Testis (tissue), 5 donors: ENCODE measurements at places on chromosomes 6 and 20.

DNA sequence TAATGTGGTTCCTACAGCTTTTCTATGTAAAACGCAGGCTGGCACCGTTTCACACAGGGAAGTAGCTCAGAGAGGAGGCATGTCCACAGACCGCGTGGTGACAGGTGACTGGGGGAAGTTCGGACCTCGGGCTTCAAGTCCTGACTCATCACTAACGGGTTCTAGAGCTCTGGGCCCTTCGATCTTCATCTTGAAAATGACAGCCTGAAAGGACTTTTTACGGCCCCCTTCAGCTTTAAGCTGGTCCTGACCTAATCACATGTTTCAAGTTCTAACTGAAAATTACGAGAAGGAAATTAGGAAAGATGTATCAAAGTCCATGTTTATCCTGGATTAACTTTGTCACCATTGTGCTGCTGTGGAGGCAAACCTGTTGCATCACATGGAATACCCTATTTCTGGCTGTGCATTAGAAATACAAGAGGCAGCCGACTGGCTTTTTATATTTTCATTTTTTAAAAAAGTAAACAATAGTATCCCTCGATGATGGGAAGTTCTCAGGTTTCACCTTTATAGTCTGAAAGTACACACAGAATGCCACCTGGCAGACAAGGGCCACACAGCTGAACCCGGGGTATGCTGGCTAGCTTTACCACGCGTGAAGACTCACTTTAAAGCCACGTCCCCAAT is 2.0 kb downstream of the MAN1A1 start:
- DNase-seq = peak; percentile 25

DNA sequence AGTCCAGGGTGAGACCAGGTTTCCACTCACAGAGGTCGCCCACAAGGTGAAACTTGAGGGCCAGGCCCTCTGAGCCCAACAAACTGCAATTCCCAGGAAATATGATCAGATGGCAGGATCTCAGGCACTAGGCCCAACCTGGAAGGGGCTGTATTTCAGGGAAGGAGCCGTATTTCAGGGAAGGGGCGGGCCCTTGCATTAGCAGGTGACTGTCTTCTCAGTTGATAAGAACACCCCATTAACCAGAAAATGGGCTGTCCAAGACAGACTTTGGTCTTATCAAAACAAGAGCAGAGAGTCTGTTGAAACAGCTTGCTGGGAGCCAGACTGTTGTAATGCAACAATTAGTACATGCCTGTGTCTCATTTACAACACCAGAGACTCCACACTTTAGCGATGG is 10.9 kb upstream of the BNIP5 start:
- no peak for DNase-seq

- peak; percentile 41 for DNase-seq
Observed at GRCh38 chr6:31083742-31084354, 28.5 kb downstream of the C6orf15 start.

- peak; percentile 90 for DNase-seq
Observed at GRCh38 chr20:49635166-49635565, 67.2 kb upstream of the PTGIS start.

GRCh38 chr6:50992704-50993625 is 174.3 kb downstream of the TFAP2B start:
- no peak for DNase-seq

- no peak for DNase-seq
Observed at GRCh38 chr6:60668428-60668827, 1617.6 kb downstream of the KHDRBS2 start.

- DNase-seq = no peak
Observed at GRCh38 chr6:149166336-149166735, 151.2 kb upstream of the TAB2 start.

GRCh38 chr20:59945731-59946130 is 5.5 kb downstream of the FAM217B start:
- DNase-seq = no peak

DNA sequence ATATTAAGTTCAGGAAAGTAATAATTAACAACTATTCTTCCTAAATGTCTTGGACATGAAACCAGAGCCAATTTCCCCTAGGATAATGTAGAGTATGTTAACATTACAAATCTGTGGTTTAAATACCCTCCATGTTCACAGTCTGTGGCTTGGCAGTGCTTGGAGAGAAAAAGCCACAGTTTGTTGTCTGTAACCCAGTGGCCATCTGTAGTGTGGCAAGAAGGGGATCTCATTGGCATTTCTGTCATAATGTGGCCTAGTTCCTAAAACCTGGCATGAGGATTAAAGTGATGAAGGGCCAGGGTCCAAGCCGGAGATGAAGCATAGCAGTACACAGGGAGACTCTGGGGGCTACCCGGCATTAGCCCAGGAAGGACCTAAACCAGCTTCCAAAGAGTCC is 31.2 kb downstream of the SYNE1 start:
- no peak for DNase-seq

DNA sequence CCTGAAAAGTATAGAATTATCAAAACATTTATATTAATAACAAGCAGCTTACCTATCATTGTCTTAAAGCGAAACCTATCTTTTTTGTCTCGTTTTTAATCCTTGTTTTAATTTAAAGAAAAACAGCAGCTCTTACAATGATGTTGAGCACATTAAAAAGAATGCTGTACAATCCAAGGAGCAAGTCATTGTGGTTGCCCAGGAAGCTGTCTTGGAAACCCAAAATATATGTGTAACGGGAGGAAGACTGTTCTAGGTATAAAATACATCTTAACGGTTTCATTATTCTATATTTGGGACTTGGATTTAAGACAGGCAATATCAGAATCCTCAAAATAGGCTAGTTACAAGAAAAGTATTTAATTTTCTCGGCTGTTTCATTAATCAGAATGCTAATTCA is 21.7 kb downstream of the ZNF133 start:
- DNase-seq = no peak

DNA sequence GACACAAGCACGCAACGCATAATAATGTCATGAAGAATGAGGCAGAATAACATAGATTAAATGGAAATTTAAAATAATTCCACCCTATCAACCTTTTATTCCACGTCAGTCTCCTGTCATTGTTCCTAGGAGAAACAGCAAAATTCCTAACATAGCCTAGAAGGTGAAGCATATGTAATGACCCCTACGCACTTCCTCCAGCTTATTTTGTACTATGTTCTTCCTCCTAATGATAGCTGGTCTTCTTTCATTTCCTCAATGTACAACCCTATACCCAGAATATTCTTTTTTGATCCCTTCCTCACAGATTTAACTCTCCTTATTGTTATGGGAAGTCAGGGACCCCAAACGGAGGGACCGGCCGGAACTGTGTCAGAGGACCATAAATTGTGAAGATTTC is 122.0 kb upstream of the CARMIL1 start:
- DNase-seq = no peak

DNA sequence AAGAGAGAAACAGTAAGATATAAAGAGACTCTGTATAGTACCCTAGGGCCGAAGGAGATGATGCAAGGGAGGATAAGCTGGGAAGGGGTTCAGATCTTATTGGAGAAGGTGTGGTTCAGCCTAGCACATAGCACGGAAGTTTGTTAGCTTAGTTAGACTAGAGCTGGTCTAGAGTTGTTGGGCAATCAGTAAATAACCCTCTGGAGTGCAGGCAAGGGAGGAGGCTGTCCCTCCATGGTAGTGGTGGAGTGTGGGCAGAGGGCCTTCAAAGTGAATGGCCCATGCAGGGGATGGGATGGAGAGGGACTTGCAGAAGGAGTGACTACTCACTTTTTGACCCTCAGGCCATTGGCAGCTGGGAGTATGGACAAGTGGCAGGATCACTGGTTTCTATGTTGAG is 20.0 kb downstream of the TULP4 start:
- no peak for DNase-seq

- no peak for DNase-seq
Observed at GRCh38 chr6:37097335-37097734, 72.6 kb upstream of the PIM1 start.

DNA sequence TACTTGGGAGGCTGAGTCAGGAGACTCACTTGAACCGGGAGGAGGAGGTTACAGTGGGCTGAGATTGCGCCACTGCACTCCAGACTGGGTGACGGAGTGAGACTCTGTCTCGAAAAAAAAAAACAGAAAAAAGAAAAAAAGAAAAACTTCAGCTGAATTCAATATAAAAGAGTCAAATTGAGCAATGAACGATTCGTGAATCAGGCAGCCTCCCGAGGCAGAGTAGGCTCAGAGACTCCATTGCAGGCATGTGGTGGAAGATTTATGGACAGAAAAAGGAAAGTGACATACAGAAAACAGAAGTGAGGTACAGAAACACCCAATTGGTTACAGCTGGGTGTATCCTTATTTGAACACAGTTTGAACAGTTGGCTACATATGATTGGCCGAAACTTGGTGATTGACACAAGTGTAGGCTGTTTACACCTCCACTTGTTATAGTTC is 56.3 kb downstream of the HLA-DPB1 start:
- no peak for DNase-seq

GRCh38 chr20:1528811-1529210 is 28.7 kb downstream of the SIRPD start:
- no peak for DNase-seq

- DNase-seq = no peak
Observed at GRCh38 chr6:80638213-80639055, 532.0 kb downstream of the BCKDHB start.

GRCh38 chr20:18009116-18009515 is 40.3 kb downstream of the MGME1 start:
- peak; percentile 22 for DNase-seq
